Left hindlimb (tissue), 1 donor: ENCODE measurements at places on chromosomes 2 and 18.

DNA sequence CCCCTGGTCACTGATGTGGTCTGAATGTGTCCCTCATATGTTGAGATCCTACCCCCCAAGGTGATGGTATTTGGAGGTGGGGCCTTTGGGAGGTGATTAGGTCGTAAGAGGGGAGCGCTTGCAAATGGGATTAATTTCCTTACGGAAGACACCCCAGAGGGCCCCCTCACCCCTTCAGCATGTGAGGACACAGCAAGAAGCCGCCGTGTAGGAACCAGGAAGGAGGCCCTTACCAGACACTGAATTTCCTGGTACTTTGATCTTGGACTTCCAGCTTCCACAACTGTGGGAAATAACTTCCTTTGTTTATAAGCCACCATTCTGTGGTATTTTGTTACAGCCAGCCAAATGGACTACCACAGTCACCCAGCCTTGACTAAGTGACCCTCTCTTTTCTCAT is 35.9 kb downstream of the NCK2 start:
- DNase-seq, result no peak

GRCh38 chr18:80229363-80229762 is 18.0 kb downstream of the PARD6G start:
- DNase-seq, result no peak

GRCh38 chr18:23779696-23780303 is 90.5 kb downstream of the LAMA3 start:
- no peak for DNase-seq

DNA sequence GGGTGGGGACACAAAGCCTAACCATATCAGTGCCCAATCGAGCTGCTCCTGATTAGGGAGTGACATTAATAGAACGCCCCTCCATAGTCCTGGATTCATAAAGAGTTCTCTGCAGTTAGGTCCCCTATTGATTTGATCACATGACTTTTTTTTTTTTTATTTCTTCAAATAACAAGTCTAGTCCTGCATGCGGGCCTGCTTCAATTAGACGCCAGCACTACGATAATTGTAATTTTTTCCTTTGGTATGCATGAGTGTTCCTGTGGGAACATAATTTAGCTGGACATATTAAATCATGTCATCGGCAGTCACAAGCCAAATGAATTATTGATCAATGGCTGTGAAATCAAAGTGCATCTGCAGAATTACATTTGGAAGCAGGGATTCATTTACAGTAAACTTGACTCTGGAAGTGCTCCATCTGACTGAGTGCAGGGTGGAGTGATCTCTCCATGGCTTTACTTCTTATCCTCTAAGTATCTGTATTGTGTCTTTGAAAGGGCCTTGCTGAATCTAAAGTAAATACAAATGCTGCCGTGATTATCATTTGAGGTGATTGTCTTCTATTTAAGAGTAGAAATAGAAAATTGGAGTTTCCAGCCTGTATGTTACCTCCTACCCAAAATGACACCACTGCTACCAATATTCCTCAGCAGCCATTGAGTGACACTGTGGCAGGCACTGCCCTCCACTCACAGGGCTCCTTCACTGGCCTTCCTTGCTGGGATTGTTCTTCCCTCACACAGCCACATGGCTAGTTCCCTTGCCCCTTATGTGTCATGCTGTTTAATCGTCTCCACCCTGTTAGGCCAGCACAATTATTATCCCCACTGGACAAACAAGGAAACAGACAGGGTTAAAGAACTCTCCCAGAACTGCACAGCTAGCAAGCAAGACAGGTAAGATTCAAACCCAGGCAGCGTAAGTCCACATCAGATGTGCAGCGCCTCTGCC is 337.4 kb upstream of the ID2 start:
- no peak for DNase-seq

DNA sequence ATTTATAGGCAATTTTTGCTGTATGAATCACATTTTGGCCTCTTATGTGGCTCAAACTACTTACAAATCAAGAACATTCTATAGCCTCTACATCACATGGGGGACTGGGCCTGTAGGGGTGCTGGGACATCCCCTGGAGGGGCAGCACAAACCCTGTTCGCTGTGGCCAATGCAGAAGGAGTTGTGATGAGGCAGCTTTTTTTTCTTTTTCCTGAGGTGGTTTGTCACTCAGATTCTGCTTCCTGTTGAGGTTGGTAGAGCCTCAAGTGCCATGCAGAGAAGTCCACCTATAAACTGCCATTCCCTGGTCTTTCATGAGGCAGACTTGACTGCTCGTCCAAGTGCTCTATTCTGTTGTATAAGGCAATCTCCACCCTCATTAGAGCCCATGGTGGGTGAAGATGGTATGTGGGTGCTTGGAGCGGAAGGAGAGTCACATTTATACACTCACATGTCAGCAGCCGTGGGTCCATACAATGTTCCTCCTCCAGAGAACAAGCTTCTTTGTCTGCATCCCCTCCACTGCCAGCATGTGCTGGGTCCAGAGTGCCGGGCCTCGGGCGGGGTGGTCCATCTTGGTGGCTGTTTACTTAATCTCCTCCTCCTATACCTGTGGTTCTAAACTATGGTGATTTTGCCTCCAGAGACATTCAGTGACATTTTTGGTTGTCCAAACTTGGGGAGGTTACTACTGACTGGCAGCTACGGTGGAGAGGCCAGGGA is 120.3 kb downstream of the ACOXL start:
- DNase-seq, result no peak

- no peak for DNase-seq
Measured at GRCh38 chr2:231709636-231709980, 1.3 kb downstream of the PTMA start.

- DNase-seq, result no peak
Measured at GRCh38 chr18:944440-944839, 39.8 kb downstream of the ADCYAP1 start.

GRCh38 chr2:185417111-185417510 is 321.5 kb upstream of the FSIP2 start:
- no peak for DNase-seq

- no peak for DNase-seq
Measured at GRCh38 chr2:66957198-66957597, 439.9 kb upstream of the ETAA1 start.

DNA sequence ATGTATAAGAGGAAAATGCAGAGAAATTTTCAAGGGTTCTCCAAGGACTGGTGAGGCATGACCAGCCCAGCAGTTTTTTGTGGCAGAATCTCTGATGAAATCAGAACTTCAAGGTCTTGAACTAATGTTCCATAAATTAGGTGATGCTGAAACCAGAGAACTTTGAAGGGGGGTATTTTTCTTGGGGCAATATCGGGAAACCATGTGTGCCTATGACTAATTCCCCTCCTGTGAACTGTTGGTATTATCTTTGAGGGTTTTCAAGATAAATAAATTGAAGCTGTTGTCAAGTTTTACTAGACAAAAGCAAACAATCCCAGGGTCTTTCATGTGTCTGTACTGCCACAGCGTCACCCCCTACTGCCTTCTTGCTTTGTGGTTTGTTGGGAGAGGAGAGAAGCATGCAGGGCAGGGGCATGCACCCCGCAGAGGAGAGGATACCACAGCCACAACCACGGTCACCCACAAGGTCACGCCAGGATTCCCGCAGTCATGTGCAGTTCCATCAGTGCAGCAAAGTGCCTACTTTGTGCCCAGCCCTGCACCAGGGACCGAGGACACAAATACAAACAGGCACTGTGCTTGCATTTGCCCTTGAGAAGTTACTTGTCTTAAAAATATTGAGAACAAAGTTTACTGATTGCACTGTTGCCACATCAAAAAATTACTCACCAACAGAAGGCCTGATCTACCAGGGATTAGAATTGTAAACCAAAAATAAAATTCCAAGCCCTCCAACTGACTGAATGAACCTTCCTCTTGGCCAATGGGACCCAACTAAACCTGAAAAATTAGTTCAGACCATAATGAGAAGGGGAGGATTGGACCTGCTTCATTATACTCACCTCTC is 413.3 kb upstream of the TRIB2 start:
- DNase-seq, result no peak

- no peak for DNase-seq
Measured at GRCh38 chr2:135798762-135799161, 38.2 kb downstream of the LCT start.

DNA sequence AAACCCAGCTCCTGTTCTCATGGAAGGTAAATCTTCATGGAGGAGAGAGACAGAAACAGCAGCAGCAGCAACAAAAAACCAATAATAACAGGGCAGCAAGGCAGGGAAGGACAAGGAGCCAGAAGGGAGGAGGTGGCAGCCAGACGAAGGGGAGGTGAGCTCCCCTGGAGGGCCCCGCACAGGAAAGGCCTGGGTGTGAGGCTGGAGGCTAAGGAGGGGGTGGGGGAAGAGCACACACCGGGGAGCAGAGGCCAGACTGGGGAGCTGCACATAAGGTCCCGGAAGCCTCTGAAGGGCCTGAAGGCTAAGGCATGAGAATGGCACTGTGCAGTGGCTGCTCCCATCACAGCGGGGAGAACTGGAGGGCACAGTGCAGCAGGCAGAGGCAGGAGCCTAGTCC is 94.8 kb upstream of the SMAD7 start:
- no peak for DNase-seq

GRCh38 chr2:147440734-147441133 is 404.1 kb upstream of the ACVR2A start:
- DNase-seq, result no peak

GRCh38 chr18:9280849-9281248 is 53.7 kb upstream of the TWSG1 start:
- DNase-seq, result no peak

DNA sequence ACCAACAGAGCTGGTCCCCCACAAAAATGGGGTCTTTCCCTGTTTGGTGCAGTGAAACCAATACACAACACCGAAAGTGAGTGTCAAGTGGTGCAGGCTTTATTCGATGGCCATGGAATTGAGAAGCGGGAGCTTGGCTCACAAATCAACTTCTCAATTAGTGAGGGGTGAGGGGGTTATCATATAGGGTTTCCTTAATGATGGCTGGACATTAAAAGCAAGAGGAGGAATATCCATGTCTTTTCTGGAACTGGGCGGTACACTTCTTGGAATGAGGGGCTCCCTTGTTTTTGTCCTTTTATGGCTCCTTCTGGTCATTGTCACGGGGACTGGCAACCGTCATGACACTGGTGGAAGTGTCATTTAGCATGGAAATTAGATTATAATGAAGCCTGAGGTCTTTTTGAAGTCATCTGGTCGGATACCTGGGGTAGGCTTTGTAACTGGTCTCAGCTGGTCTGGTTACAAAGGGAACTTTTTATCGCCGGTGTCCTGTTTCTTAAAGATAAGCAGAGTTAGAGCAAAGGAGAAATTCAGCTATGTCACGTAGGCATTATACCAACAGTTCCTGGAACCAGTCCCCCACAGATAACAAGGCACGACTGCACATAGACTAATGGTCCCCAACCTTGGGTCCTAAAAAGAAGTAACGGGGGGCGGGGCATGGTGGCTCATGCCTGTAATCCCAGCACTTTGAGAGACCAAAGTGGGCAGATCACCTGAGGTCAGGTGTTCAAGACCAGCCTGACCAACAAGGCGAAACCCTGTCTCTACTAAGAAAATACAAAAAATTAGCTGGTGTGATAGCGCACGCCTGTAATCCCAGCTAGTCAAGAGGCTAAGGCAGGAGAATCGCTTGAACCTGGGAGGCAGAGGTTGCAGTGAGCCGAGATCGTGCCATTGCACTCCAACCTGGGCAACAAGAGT is 93.5 kb upstream of the NDUFV2 start:
- DNase-seq, result no peak

GRCh38 chr2:215579809-215580208 is 143.9 kb upstream of the FN1 start:
- DNase-seq, result no peak

DNA sequence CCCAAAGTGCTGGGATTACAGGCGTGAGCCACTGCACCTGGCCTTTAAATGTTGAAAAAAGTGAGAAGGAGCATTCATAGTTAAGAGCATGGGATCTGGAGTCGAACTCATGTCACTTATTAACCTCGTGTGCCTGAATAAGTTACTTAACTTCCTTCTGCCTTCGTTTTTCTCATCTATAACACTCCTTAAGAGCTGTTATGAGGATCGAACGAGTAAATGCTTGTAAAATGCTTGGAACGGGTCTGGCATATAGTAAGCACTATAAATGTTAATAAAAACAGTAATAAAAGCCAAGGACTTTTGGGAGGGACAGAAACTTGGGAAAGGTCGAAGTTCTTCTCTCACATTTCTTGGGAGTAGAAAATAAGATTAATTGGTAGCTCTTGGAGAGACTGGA is 40.8 kb downstream of the RAB10 start:
- no peak for DNase-seq

DNA sequence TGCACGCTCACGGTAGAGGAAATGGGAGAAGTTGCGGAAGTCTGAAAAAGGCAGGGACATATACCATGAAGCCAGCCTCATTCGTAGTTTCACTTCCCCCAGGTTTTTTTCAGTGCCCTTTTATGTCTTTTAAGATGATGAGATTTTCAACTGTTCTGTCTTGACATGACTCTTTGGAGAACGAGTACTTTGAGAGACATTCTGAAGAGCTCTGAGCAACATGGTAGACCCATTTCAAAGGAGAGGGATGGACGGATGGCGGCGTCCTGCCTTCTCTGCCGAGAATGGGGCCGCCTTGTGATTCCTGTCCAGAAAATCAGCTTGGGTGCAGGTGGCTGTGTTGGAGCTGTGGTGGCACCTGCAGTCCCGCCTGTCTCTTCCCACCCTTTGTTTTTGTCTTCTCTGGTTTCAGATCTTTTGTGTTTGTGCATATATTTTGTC is 41.7 kb downstream of the SH3BP4 start:
- no peak for DNase-seq

DNA sequence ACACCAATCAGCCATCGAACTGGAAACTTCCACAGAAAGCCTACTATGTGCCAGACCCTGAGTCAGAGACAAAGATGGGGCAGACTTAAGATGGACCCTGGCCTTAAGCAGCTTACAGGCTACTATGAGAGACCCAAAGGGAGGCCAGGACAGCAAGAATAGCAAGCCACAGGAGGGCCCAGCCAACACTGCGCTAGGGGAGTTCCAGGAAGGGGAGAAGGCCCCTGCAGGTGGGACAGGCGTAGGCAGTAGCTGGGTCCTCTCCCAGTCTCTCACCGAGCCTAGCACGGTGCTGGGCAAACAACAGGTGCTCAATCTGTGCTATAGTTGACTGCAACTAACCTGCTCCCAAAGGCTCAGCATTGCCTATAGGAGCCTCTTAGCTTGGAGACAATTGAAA is 136.2 kb downstream of the CLIP4 start:
- DNase-seq, result no peak

DNA sequence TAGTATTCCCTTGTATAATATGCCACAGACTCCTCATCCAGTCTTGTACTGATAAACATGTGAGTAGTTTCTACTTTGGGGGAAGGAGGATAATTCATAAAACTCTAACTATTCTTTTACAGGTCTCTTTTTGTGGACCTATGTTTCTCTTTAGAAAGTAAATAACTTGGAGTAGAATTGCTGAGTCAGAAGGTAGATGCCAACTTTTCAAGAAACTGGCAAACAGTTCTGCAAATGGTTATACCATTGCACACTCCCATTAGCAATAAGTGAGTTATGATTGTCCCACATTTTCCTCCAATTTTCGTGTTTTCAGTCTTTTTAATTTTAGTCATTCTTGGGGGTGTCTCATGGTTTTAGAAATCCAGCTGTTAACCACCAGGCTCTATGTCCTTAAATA is 477.2 kb upstream of the LRRTM4 start:
- DNase-seq, result no peak
